ENCODE measurements at places on chromosomes 16 and 17. TPM values are rescaled to one million over a fixed set of nuclear protein-coding genes. Genes with fewer than 3 reads are reported as not detected.

GRCh38 chr17:13647543-13648021 is 45.9 kb upstream of the HS3ST3A1 start:
- no peak for DNase-seq

DNA sequence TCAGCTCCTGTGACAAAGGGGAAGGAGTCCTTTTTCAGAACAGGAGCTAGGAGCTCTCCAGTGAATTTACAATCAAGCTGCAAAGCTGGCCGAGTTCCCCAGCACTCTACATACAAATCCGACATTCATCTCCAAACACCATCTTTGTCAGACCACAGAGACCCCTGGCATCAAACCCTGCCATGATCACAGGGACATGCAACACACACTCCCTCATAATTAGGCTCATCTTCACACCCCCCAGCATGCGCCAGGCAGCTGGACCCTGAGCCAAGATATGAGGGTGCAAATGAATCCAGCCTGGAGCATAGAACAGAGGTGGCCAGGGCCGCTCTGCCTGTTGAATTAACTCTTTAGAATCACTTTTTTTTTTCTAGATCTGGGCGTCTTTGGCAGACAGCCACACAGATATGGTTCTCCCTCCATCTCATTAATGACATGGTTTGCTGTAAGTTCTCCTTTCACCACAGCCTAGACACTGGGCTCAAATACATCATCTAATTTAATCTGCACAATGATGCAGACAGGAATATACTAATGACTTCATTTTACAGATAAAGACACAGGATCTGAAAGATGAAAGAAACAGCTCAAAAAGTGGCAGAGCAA is 366.3 kb downstream of the NPIPA8 start:
- DNase-seq: no peak

GRCh38 chr17:36722121-36722902 is 120.9 kb downstream of the MRM1 start:
- no peak for DNase-seq

- DNase-seq: no peak
These were observed 29.9 kb upstream of the WFIKKN2 start for GRCh38 chr17:50805486-50805885.

DNA sequence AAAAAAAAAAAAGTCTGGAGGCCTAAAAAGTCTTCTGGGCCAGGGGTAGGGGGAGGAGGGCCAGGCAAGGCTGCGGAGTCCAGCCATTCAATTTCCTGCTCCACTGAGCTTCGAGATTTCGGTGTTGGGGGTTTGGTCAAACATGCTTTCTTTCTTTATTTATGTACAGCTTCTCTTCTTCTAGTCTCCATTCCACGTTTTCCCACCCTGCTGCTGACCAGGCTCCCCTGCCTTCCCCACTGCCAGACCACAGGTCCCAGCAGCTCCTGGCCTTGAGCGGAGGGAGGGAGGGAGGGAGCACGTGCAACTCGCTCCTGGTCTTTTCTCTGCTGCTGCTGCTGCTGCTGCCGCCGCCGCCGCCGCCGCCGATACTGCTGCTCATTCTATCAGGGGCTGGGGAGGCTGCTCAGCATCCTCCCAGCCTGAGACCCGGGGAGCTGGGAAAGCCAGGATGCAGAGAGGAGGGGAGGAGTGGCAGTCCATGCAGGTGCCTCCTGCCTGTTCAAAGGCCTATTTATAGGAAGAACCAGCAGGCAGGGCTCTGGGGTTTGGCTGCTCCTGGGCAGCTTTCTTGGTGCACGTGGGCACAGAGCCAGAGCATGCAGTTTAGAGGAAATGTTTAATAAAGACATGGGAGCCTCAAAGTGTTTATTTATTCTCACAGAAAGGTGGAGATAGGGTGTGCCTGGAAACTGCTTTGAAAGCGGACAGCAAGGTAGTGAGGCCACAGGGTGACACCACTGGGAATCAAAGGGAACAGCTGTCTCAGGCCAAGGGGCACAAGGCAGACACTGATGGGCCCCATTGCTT is 23.4 kb upstream of the ZFHX3 start:
- no peak for DNase-seq

DNA sequence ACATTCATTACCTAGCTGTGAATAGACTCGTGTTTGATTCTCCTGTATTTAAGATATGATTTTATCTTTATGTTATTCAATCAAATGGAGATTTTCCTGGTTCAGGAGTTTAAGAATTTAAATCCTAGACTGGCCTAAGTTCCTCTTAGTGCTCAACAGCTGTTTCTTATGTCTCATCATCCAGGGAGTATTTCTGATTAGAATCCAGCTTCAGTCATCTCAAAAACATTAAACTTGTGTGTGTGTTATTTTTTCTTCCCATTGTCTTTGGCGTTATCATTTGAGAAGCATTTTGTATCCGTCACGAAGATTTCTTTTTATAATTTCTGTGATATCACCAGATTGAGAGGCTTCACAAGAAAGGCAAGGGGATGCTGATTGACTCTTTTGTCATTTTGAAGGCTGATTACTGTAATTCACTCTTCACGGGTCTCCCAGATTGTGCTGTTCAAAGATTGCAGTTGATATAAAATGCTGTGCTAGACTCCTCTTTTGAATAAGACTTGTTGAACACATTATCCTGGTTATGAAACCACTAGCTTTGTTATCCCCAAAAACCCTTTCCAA is 204.8 kb downstream of the CDH8 start:
- DNase-seq: no peak

- no peak for DNase-seq
These were observed 14.4 kb upstream of the GNG13 start for GRCh38 chr16:814974-815373.

DNA sequence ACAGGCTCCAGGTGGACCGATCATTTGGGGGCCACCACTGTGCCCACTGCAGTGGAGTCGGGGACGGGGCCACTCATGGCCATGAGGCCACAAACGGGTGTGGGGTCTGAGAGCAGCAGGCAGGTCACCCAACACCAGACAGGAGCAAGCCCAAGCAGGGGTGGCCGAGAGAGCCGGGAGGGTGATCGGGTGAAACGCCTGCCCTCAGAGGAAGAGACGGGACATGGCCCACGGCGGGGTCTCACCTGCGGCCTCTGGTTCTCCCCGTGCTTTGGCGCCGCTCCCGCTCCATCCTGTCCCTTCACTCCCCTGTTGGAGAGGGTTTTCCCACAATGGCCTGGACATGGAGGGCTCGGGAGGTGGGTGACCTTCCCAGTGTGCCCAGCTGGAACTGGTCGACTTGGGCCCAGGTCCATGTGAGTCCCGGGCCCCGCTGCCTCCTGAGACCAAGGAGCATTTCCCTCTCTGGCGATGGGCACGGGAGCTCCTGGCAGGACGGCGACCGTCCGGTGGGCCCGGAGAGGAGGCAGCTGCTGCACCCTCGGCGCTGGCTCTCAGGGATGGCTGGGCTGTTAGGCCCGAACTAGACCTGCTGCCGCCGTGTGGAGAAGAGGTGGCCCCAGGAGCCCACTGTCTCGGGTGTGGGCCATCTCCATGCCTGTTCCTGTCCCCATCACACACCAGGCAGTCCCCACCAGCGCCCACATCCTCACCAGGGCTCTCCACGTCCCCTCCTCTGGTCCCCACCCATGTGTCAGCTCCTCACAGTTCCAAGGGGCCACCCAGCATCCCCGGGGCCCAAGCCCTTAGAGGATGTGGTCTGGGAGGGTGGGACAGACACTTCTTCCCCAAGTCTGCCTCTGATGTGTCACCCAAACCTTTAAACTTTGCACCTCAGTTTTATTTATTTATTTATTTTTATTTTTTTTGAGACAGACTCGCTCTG is 13.4 kb upstream of the BAHCC1 start:
- no peak for DNase-seq

DNA sequence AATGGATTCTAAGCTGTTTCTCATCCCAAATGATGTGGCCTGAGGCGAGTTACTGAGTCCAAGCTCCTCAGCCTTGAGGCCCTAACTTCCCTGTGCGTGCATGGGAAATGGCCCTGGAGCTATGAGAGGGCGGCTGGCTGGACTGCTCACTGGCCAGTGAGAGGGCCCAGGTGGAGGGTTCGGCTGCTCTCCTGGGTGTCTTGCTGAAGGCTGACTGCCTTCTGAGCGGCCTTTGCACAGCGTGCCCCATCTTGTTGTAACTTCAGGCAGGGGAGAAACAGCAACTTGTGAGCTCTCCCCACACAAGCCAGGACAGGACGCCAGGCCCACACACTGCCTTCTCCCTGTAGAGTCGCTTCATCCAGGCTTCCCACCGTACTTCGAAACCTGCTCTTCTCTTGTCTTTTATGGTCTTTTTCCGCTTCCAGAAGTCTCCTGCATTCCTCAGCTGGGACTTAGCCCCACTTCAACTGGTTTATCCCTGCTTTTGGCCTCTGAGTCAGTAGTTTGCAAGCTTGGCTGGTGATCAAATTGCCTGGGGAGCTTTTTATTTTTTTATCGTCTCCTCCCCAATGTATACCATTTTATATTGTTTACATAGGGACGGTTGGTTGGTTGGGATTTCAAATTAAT is 13.3 kb downstream of the CDH3 start:
- DNase-seq: no peak

DNA sequence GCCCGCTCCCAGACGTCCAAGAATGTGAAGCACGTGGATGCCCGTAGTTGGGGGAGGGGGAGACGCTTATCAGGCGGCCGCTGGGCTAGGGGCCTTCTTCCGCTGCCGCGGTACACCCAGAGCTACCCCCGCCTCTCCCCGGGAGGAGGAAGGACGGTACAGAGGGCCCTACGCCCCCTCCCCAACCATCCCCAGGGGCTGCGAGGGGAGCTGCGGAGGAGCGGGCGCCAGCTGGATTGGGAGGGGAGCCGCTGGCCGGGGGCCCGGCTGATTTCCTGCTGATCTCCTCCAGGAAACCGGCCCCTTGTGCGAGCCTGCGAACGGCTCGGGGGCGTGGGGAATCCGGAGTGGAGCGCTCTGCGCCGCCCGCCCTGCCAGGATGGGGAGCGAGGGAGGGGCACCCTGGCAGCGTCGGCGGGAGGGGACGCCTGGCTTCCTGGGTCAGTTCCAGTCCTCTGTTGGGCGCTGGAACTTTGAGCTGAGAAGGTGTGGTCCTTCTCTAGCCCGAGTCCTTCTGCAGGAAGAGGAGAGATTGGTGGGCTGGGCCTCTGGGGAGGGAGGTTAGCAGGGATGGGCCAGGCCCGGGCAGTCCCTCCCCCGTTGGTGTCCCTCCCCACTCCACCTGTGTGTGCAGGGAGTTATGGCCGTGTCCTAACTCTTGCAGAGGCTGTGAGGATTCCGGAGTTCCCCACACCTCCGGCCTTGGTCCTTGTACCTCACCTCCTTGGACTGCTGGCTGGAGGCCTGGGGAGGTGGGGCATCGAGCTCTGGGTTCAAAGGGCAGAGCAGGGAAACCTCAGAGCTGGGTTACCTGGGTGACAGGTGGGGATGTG is 19.2 kb downstream of the GJD3 start:
- DNase-seq: no peak

- no peak for DNase-seq
These were observed 61.0 kb upstream of the CHMP6 start for GRCh38 chr17:80930335-80931279.

- DNase-seq: no peak
These were observed 19.0 kb upstream of the RMI2 start for GRCh38 chr16:11326084-11326736.

DNA sequence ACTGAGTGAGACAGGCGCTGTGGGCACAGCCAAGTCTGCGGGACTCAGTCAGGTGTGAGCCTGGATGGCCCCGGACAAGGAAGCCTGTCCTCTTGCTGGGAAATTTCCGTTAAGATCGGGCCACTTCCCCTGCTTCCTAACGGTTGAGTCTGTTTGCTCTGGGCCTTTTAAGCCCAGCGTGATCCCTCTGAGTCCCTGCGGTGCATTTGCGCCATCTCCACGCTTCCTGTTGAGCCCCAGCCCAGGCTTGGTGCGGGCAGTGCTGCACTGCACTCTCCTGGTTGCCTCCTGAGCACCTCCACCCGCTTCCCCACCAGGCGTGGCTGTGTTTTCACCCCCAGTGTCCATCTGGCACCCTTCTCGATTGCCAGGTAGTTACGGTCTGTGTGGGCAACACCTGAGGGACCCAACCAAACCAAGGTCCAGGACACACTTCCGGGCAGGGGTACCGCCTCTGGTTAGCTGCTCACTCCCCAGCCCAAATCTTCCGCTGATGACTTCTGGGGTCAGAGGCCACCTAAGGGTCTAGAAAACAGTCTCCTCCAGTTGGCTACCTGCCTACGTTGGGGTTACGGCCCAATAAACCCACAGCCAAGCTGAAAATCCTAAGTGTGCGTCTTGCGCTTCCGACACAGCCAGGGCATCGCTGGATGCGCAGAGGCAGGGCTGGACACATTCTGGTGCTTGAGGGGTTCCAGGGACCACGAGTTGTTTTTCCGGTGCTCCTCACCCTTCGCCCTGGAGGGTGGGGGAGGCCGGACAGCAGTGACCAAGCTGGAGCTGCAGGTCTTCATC is 1.4 kb upstream of the SLC25A10 start:
- DNase-seq: no peak

DNA sequence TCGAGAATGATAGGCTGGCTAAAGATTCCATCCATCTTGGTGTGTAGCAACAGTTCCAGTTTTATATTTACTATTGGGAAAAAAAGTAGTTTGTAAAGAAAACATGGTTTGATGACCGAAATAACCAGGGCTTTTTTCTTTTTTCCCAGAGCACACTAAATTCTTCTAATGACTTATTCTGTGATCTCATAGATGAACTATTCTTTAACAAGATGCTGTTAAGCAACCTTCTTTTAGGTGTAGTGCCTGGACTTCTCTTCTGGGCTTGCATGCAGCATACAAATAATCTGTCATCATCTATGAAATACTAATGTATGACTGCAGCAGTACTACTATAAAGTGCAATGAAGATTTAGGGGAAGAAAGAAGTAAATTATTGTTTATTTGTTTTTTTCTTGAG is 11.0 kb upstream of the CAPNS2 start:
- DNase-seq: no peak

GRCh38 chr16:4689864-4690704 is 3.3 kb upstream of the NUDT16L1 start:
- no peak for DNase-seq

Gene KRT14
- 0.18 TPM for total RNA-seq

Gene SLC6A2
- total RNA-seq: not detected

Gene TP53TG3B
- total RNA-seq: not detected

Gene ARHGAP44
- 0.28 TPM for total RNA-seq

Gene ADAD2
- not detected for total RNA-seq

Gene PIRT
- total RNA-seq: not detected

Gene SLC16A13
- total RNA-seq: 0.92 TPM

Gene CDH13
- 62.3 TPM for total RNA-seq

Gene CCR7
- not detected for total RNA-seq

Gene RAB34
- total RNA-seq: 41.7 TPM

Gene FA2H
- total RNA-seq: not detected
